HCT116 (cell line): ENCODE measurements at places on chromosomes 3 and 15. TPM values are rescaled to one million over a fixed set of nuclear protein-coding genes. Genes with fewer than 3 reads are reported as not detected.

DNA sequence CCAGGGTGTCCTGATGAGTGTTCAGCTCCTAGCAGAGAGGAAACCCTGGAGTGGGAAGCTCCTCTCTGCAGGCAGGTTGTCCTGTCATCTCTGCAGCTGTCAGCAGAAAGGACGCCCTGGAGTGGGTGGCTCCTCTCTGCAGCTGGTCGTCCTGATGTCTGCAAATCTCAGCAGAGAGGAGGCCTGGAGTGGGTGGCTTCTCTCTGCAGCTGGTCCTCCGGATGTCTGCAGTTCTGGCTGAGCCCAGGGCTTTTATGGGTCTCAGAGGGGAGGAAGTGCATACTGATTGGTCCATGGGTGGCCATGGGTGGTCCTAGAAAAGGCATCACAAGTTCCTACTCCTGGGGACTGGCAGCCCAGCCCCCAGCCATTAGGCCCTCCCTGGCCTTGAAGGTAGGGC, 102.6 kb upstream of the BNIP2 start:
- H3K27me3 ChIP-seq, result peaks cover 68% of the 10 kb centered on the region
- no peak overlapping the region for H3K27ac ChIP-seq

DNA sequence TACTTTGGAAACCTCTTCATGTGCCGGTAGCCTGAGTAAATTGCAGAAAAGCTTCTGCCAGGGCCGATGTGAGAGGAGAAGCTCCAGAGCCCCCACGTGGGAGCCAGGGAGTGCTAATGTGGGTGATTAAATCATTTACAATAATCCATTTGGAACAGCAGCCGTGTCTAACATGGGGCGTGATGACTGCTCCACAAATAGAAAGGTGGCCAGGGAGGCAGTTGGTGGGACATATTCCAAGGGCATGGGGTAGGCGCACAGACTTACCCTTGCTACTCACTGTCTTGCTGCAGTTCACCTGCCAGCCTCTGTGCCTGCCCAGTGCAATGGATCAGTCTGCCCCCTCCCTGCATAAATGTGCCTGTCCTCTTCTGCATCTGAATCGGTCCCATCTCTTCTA, 39.3 kb upstream of the INSYN1 start:
- DNase-seq, result no peak
- no peaks in the 10 kb centered on the region for H3K36me3 ChIP-seq
- no peak overlapping the region for H3K4me3 ChIP-seq

- DNase-seq, result peak; percentile 48
- H3K27me3 ChIP-seq, result peaks cover 8% of the 10 kb centered on the region; the same call in 1 of the 2 replicates
- no peaks in the 10 kb centered on the region for H3K4me1 ChIP-seq
- H3K27ac ChIP-seq, result no peak overlapping the region
- H3K4me3 ChIP-seq, result no peak overlapping the region
Measured at GRCh38 chr3:132399054-132399929, 18.0 kb upstream of the DNAJC13 start.

Gene NR1D2
- 60.9 TPM for total RNA-seq

Gene TUSC2
- total RNA-seq, result 34.0 TPM
